NCI-H1105 (cell line): ENCODE measurements at places on chromosomes 2 and 18.
A peak's percentile ranks its signal among the peaks of the same experiment; 100 is the strongest.

DNA sequence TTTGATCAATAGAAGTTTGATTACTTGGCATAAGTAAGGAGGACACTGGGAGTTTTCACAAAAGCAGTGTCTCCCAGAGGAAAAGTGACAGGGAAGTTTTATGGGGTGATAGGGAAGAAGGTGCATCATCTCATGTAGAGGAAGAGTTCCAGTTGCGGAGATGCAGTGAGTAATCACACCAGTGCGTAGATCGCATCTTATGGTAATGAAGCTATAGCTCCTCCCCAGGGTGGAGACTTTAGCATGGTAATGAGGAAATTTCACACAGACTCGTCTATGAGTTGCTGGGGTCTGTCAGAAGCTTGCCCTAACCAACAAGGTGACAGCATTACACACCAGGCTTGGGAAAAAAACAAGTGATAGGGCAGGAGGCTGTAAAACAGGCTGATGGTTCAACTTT, 49.0 kb downstream of the KYNU start:
- no peak for DNase-seq

DNA sequence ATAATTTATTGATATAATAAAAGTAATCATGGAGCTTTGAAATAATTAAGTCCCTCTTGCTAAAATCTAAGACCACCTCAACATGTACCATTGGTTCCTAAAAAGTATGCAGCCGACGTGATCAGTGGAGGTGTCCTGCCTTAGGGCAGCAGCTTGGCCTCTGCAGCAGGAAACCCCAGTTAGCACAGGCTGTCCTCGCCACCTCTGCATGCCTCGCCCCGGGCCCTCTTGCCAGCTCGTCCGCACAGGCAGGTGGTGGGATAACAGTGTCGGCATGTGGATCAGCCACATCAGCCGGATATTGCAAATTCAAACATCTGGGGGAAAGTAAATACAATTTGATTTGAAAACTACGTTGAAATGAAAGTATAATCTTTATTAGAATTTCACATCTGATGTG, 22.9 kb downstream of the COA5 start:
- no peak for DNase-seq

DNA sequence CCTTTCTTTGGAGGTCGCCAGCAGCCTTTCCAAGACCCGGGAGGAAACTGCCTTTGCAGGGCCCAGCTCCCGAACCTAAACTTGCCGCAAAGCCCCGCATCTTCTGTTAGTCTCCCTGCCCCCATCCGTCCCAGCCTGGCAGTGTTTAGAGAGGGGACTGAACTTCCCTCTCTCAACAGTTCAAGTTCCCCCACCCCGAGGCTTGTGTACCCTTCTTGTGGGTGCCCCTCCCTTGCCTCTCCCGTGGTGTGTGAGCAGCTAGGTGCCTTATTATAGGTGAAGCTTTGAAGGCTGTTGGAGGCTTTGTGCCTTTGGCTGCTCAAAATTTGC, 1.4 kb downstream of the LBH start:
- no peak for DNase-seq

DNA sequence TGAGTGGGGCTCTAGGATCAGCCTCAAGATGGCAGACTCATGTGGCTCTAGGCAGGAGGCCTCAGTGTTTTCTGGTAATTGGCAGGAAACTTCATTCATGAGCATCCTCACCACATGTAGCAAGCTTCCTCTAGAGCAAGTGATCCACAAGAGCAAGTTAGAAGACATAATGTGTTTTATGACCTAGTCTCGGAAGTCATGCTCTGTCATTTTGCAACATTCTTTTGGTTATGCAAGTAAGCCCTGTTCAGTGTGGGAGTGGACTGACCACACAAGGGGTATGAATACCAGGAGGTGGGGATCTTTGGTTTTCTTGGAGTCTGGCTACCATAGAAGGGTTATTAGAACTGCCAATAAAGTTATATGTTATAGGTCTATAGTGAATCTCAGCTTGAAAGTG, 66.8 kb upstream of the STK39 start:
- no peak for DNase-seq

GRCh38 chr2:10547663-10548376, 99.7 kb upstream of the ODC1 start:
- DNase-seq = no peak

- DNase-seq = no peak
Measured at GRCh38 chr2:138504546-138505235, 3.1 kb downstream of the SPOPL start.

DNA sequence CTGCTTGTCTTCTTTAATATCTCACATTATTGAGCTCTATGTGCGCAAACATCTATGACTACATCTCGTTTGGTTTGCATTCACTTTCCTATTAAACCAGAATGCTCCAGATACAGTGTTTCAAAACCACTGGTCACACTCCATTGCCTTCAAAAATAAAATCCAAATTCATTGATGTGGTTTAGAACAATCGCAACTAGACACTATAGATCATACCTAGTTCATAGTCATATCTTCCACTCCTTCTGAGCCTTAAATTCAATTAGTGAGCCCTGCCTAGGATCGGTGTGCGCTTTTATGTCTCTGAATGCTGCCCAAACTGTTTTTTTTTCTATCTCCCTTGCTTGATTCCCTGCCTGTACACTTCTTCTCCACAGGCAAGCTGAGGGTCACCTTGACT, 238.5 kb upstream of the RGPD4 start:
- no peak for DNase-seq

- no peak for DNase-seq
Measured at GRCh38 chr2:162477011-162477410, 133.1 kb downstream of the GCA start.

- DNase-seq = no peak
Measured at GRCh38 chr2:128442891-128443302, 124.2 kb upstream of the HS6ST1 start.

GRCh38 chr18:65607161-65607560, 143.7 kb upstream of the CDH7 start:
- DNase-seq = no peak

DNA sequence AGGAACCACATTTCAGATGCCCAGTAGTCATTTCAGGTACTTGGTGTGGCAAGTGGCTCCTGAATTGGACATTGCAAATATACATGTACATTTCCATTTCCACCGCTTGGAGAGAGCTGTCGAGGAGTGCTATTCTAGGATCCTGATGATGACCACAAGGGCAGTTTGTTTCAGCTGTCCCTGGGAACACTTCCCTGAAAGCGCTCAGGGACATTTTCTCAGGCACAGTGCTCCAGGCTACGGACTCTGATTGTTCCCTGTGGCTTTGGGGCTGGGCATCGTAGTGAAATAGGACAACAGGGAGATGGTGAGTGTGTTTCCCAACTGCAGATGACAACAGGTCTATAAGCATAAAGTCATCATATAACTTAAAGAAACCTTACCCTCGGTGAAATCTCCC, 3.1 kb downstream of the DBI start:
- no peak for DNase-seq

DNA sequence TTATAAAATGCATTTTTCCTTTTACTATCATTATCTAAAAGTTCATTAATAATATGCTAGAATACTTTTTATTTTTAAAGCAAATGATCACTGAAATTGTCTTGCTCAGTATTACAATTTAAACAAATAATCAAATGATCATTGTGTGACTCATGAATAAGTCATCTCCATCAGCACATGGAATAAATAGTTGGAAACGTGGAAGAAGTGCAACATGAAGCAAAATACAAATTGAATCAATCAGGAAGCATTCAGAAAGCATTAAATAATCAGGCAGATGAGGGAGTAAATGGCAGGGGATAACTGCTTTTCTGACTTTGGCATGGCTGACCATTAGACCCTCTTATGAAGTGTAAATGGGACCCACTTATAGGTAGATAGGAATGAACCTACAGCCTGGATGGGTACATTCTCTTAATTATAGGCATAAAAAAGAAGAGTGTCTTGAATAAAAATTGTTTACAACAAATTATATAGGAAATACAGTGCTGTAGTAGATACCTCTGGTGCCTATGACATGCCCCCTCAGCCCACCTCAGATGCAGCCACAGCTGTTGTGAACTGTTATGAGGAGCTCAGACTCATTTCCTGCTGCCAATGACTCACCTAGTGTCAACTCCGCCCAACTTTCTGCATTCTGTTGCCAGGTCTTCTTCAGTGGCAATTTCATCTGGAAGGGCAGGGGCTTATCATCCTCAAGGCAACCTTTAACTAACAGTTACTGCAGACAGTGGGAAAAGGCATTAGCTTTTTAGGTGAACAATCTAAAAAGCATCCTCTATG, 936.0 kb downstream of the TRIB2 start:
- no peak for DNase-seq

DNA sequence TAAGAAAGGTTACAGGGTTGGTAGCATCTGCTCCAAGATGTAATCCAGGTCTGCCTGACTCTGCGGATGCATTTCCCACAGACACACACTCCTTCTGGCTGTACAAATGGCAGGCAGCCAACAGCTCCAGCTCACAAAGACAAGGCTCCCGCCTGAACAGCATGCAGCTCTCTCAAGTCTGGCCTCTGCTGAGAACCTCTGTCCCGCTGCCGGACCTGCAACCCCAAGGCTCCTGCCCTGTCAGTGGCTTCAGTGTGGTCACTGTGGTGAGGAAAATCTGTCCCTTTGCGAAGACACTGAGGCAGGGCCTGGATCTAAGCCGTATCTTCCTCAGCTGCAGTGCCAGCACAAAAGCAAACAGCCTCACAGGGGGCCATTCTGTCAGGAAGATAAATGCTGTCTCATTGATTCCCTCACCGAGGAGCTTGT, 469.3 kb upstream of the MEX3C start:
- DNase-seq = peak; percentile 57

DNA sequence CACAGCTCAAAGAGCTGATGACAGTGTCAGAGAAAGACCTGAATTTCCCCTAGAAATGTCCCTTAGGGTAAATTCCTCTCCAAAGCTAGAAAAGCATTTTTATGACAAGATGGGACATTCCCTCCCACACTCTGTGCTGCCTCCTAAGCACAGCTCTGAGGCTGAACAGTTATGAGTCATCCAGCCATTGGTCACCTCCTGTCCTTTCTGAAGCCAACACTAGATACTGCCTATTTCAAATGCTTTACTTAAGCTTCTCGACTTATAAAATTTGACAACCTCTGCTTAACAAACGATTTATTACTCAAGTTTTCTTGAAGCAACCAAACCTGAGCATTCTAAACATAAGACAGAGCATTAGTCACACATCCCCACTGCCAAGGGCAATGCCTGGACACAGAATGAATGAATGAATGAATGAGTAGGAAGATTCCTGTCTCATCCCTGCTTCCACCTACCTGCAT, 35.4 kb downstream of the B4GALT6 start:
- DNase-seq = no peak

- no peak for DNase-seq
Measured at GRCh38 chr18:34947711-34948125, 93.5 kb upstream of the MAPRE2 start.

GRCh38 chr2:99819766-99820165, 322.6 kb downstream of the AFF3 start:
- DNase-seq = no peak

GRCh38 chr2:145044491-145044890, 524.6 kb upstream of the ZEB2 start:
- DNase-seq = no peak

DNA sequence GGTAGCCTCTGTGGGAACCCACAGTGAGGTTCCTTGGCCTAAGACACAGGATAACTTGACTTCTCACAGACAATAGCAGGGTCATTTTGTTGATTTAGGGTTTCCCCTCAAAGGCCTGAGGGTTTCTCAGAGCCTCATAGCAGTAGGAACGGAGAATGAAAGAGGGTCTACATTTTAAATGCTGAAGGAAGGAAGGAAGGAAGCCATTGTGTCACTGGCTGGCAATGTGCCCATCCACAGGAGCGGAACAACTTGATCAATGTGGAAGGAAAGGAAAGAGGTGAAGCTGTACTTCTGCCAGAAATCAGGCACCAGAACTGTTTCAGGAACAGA, 5.1 kb downstream of the IL1B start:
- no peak for DNase-seq

- DNase-seq = no peak
Measured at GRCh38 chr2:85786444-85786843, 32.7 kb downstream of the ATOH8 start.

GRCh38 chr2:16625201-16625729, 40.4 kb downstream of the CYRIA start:
- no peak for DNase-seq

- DNase-seq = peak; percentile 15
Measured at GRCh38 chr2:20443276-20443920, 3.5 kb upstream of the RHOB start.

GRCh38 chr2:207156451-207157161, 9.1 kb downstream of the KLF7 start:
- DNase-seq = no peak

DNA sequence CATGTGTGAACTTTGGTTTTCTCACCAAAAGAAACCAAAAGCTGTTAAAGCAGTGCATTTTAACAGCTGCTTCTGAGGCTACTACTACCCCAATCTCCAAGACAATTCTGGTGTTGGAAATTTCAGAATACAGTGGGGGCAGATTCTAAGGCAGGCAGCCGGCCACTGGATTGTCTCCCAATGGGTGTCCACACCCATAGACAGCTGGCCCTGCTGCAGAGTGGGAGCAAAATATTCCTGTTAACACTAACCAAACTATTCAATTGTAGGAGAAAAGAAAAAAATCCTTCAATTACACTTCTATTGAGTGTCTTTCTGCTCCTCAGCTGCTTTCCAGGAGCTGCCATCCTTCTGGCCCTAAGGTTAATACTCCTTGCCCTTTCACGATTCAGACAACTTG, 223.7 kb downstream of the ALK start:
- no peak for DNase-seq

DNA sequence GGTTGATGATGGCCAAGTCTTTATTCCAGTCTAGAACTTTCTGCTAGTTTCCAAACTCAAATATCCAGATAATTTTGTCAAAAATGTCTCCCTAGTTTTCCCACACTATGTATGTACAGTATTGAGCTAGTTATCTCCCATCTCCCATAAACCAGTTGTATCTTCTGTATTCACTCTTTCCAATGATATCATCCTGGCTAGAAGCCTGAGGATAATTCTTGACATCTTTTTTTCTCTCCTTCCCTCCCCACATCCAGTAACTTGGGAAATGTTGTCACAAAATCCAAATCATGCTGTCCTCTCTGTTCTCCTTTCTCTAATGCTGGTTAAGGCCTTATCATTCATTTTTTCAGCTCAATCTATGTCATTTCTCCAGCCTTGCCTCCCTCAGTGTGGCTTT, 553.8 kb upstream of the FANCL start:
- DNase-seq = no peak

DNA sequence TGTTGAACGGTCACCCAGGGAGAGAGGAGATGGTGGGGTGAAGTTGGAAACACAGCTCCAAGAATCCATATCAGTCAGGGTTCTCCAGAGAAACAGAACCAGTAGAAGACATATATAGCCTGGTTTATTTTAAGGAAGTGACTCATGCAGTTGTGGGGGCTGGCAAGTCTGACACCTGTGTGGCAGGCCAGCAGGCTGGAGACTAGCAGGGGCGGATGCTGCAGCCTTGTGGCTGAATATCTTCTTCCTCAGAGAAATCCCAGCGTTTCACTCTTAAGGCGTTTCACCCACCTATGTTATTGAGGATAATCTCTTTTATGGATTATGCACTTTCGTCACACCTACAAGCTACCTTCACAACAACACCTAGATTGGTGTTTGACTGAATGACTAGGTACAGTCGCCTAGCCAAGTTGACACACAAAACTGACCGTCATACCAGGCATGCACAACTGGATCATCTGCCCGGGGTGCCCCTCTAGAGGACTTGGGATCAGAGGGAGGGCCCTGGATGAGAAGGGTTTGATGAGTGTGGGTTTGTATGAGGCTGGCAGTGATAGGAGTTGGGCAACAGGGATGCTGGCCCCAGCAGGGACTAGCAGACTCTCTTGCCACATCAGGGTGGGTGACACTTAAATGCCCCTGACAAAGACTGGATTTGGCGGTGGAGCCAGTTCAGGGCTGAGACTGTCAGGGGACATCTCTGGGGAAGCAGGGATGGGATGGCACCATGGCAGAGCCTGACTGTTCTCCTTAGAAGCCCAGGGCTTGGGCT, 23.4 kb downstream of the MROH2A start:
- DNase-seq = no peak
